ENCODE measurements at places on chromosomes 16 and 17.
A peak's percentile ranks its signal among the peaks of the same experiment; 100 is the strongest.

GRCh38 chr17:7308625-7309433, 1.4 kb downstream of the EIF5A start:
- peak; percentile 90 for DNase-seq

- DNase-seq: no peak
Measured at GRCh38 chr16:55836158-55836611, 3.3 kb upstream of the CES1 start.

DNA sequence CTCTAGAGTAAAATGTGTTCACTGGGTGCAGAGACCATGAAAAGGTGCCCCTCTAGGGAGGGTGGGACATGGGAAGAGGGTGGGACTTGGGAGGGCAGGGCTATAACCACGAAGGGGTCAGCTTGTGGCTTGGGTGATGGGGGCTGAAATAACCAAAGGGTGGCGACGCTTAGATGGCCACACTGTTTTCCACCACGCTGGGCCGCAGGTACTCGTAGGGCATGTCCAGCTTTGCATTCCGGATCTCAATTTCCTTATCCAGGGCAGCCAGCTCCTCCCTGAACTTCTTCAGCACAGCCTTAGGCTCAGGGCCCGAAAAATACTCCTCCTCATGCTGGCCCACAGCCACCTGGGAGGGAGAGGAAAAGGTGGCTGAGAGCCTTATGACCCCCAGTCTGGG, 10.0 kb downstream of the ALOX15 start:
- no peak for DNase-seq

DNA sequence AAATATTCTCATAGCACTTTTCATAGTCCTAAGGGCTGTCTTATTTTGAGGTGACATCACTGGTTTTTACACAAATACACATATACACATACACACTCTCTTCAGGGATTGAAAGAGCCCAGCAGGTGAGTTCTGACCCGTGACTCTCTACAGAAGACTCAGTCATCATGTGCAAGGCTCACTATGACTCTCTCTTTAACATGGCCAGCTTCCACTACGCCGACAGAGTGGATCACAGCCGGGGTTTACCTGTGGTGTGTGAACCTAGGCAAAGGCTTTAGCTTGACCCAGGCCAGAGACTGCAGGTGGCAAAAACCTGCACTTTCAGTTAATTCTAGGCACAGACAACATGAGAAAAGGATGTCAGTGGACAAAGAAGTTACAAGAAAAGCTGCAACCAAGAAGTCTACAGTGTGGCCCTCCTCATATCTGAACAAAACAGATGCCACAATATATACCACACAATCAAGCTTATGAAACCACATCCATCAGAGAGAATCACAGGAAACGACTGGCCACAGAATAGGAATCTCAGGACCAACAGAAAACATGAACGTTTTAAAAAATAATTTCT, 56.5 kb downstream of the CYTH1 start:
- no peak for DNase-seq

- DNase-seq: no peak
Measured at GRCh38 chr17:31646642-31647041, 212.4 kb downstream of the COPRS start.

- DNase-seq: peak; percentile 84
Measured at GRCh38 chr16:2095918-2096582, 39.6 kb downstream of the PKD1 start.

DNA sequence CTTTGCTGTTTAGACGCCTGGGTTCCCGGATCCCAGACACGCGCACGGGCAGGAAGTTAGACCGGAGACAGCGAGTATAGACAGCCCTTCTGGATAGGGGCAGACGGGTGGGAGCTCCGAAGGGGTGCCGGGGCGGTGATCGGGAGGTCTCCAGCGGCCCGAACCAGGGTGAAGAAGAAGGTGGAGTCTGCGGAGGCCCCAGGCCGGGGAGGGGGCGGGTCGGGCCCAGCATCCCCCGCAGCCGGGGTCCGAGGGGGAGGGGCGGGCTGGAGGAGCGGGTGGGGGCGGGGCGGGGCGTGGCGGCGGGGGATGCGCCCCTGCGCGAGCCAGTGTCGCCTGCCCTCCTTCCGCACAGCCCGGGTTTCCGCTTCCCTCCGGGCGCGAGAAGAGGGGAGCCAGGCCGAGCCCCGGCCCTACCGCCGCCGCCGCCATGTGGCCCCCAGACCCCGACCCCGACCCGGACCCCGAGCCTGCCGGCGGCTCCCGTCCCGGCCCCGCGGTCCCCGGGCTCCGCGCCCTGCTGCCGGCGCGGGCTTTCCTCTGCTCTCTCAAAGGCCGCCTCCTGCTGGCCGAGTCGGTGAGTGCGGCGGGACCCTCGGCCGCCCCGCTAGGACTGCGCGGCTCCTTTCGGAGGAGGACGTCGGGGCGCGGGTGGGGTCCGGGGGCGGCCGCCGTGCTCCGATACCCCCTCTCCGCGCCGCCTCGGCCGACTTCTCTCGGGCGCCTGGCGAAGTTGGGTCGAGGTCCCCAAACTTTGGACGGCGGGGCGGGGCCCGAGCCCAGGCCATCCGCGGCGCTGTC, at the start of gene CMTM3:
CMTM3 (plus strand) TSS at position 329 of the 801 bp plus-strand sequence; CDS start at position 431, 102 bp downstream.
- DNase-seq: peak; percentile 80

Data from ACHN (cell line).